ENCODE measurements at places on chromosomes 5 and 9.
A peak's percentile ranks its signal among the peaks of the same experiment; 100 is the strongest.

- peak; percentile 85 for DNase-seq
Measured at GRCh38 chr5:71932655-71933338, 174.5 kb upstream of the MAP1B start.

DNA sequence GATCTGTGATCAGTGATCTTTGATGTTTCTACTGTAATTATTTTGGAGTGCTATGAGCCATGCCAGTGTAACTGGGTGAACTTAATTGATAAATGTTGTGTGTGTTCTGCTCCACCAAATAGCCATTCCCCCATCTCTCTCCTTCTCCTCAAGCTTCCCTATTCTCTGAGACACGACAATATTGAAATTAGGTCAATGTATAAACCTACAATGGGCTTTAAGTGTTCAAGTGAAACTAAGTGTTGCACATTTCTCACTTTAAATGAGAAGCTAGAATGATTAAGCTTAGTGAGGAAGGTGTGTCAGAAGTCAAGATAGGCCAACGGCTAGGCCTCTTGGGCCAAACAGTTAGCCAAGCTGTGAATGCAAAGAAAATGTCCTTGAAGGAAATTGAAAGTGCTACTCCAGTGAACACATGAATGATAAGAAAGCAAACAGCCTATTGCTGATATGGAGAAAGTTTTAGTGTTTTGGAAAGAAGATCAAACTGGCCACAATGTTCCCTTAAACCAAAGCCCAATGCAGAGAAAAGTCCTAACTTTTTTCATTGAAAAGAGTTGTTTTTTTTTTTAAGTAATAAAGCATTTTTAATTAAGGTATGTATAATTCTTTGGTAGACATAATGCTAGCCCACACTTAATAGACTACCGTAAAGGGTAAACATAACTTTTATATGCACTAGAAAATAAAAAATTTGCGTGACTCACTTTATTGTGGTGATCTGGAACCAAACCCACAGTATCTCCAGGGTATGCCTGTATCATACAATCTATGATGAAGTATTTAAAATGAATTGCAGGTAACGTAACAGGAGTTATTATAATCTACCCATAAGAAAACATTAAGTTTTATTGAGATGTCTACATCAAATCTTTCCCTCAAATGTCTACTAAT, 42.5 kb upstream of the ALDH1A1 start:
- no peak for DNase-seq

DNA sequence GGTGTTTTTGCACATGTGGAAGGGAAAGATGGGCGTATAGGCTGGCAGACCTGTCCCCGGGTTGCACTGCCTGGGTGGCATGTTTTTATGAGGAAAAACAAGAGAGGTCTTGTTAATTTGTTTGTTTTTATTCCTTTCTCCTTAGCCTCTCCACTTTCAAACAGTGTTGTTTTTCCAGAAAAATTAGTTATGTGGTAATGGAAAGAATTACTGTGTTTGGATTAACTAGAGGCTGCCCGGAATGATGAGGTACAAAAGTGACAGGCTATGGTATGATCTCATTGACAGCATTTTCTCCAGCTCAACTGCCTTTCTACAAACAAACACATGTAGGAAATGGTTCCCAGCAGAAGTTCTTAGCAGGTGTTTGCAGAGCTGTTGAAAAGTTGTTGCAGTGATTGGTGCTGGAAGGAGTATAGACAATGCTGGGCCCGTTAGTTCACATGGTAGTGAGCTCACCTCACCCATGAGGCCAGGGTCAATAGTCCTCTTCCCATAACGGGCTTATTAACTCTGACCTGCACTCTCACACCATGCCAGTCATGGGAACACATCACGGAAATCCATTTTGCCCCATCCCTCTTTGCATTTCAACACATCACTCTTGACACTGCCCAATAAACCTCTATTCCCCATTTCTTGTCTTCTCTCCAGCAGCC, 111.3 kb upstream of the SAP30L start:
- DNase-seq: no peak

GRCh38 chr5:10874541-10874940, 113.5 kb upstream of the DAP start:
- no peak for DNase-seq

DNA sequence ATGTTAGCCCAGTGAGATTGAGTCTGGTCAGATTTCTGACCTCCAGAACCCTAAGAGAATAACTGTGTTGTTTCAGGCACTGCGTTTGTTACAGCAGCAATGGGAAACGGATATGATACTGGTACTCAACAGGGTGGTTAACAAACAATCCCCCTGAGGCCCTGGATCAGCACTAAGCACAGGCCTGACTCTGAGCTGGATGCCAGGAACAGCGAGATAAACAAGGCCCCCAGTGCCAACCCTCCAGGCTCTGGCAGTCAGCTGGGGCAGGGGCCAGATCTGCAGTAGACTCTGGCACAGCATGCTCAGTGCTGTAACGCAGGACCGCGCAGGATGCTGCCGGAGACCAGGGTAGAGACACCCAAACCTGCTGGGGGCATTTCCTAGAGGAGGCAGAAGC, 22.1 kb downstream of the CPLX2 start:
- no peak for DNase-seq

DNA sequence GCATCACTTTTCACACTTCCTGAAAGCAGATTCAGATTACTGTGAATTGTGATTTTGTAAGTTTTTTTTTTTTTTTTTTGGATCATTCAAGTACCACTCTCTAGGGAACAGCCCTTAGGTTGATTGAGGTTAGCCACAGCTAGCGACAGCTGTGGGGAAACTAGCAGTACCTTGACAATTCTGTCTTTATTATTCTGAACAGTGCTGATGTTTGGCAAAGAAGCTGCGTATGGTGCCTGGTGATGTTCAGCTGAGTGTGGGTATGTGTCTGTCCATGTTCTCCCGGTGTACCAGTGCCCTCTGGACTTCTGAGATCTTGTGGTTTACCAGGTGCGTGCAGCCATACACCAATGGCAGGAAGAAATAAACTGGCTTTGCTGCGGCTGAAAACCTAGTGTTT, 117.3 kb upstream of the PLPPR1 start:
- DNase-seq: no peak

- DNase-seq: no peak
Measured at GRCh38 chr9:72769546-72769945, 183.3 kb downstream of the ALDH1A1 start.

DNA sequence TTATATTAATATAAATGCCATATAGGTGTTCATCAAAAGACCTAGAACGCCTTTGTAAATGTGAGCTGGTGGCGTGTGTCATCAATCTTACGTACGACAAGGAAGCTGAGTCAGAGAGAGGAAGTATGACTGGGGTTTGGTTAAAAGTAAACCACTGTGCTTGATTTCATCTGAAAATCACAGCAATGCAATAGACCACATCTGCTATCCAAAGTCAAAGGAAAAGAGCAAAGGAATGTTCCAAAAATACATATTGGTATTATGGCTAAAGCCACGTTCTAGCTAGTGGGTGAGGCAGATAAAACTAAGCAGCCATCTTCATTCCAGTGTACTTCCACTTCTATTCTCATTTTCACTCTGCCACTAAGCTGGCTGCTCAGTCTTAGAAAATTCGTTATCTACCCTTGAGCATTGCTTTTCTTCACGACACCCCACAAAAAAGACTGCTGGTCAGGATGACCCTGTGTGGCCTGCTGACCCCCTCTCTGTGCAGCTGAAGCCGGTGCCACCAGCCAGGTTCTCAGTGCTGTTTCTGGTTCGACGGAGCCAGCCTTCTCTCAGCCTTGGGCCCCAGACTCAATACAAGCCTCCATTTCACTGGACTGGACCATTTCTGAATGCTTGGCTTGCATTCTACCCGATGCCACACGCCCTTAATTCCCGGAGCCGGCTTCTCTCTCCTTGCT, 23.8 kb downstream of the SHC3 start:
- DNase-seq: peak; percentile 91

- no peak for DNase-seq
Measured at GRCh38 chr5:1465966-1466471, 20.8 kb upstream of the SLC6A3 start.

DNA sequence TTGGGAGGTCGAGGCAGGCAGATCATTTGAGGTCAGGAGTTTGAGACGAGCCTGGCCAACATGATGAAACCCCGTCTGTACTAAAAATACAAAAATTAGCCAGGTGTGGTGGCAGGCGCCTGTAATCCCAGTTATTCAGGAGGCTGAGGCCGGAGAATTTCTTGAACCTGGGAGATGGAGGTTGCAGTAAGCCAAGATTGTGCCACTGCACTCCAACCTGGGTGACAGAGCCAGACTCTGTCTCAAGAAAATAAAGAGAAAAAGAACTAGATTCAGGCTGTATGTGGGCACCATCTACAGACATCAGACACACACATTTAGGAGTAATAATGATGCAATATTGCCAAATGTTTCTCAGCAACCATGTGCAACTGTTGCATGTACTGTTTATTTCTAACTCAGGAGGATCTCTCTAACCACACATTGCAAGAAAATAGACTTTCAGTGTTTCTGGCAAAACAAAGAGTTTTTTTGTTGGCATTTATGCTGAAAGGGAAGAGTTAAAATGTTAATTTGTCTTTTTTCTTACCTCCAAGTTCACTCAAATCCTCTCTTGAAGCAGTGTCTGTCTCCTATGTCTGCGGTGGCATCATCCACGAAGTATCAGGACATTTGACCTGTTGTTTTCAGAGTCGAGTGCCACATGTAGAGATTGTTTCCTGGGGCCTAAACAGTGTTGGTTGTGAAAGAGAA, 5.1 kb upstream of the ORM1 start:
- no peak for DNase-seq

DNA sequence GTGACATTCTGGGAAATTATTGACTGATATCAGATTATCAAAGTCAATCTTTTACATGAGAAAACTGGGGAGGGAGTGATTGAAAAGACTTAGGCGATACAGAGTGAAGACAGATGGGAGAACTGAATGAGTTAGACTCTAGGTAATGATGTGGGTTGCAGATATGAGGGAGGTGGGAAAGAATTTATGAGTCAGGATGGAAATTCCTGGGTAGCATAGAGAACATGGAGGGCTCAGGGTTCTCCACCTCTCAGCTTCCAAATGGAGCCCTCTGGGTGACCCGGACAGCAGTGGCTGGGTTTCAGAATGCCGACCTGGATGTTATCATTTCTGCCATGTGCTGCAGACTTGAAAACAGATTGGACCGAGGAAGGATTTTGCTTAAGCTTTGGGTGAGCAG, 75.4 kb upstream of the SHB start:
- DNase-seq: peak; percentile 83

DNA sequence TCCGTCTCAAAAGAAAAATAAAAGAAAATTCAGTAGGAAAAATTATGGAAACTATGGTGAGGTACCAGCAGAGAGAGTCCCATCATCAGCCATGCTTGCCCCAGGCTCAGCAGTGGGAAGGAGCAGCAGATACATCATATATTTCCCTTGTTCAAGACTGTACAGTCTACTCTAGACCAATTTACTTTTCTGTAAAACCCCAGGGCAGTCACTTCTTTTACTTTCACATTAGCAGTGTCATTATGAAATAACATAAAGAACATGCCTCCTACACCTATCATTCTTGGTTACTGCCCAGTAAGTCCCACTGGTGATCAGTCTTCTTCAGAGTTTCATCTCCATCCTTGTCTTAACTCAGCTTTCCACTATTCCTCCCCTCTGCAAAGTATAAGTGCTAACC, 1145.0 kb downstream of the MAT2B start:
- no peak for DNase-seq

- peak; percentile 52 for DNase-seq
Measured at GRCh38 chr9:95381221-95381620, 63.7 kb upstream of the FANCC start.

DNA sequence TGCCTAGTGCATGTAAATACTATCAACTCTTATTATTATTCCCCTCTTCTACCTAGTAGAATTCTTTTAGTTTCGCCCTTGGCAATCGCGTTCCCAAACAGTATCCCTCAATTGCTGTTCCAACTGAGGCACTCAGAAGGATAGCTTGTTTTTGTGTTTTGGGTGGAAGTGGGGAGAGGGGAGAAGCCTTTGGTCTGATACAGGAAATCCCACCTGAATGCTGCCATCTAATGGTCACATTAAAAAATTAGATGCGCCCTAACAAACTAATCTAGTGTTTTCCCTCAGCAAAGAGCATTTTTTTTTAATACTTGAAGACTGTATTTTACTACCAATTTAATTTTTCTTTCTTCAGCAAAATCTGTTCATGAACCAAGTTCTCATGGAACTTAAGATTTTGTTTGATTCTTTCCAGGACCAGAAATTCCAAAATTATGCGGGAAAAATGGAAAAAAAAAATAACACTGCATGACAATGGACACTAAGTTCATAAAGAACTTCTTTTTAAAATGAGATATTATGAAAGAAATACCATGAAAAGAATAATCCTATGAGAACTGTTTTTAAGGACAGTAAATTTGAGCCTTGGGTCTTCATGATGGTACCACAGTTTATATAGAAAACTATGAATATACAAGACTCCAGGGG, 22.2 kb upstream of the GLDC start:
- peak; percentile 8 for DNase-seq

- no peak for DNase-seq
Measured at GRCh38 chr5:171966270-171966669, 40.2 kb downstream of the FBXW11 start.

- DNase-seq: peak; percentile 29
Measured at GRCh38 chr5:63125862-63126261, 547.2 kb downstream of the LRRC70 start.

- no peak for DNase-seq
Measured at GRCh38 chr9:21856301-21857094, 54.1 kb downstream of the MTAP start.

DNA sequence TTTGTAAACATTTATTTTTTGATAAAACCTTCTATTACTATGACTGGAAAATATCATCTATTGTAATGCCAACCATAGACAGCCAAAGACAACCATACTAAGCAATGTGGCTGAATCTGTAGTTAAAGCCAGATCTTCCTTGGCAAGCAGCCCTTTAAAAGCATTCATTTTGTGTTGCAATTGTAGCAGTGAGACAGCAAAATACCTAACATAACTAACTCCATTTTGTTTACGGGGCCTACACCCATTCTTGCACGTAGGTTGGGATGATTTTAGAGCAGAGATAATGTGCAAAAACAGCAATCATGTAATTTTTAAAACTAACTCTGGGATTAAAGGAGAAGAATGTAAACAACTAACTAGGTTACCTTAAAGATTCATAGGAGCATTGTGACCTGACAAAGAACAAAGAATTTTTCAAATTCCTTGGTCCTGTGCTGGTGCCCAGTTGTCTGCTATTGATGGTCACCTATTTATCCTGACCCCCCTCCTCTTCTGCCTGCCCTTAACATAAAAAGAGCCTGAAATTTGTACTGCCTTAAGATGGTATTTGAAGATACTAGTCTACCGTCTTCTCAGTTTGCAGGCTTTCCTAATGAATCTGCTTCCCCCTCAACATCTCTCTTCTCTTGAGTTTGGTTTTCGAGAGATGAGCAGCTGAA, 10.6 kb downstream of the IFNA1 start:
- DNase-seq: no peak

All from RCC 7860 (cell line).